Activated CD8-positive, alpha-beta memory T cell treated with anti-CD3 and anti-CD28 coated beads, Interleukin-2, amount 10 ng/mL, durations not matched to agents 7 days and 5 days (primary cell): ENCODE measurements at places on chromosomes 2 and 18. TPM values are rescaled to one million over a fixed set of nuclear protein-coding genes. Genes with fewer than 3 reads are reported as not detected.

DNA sequence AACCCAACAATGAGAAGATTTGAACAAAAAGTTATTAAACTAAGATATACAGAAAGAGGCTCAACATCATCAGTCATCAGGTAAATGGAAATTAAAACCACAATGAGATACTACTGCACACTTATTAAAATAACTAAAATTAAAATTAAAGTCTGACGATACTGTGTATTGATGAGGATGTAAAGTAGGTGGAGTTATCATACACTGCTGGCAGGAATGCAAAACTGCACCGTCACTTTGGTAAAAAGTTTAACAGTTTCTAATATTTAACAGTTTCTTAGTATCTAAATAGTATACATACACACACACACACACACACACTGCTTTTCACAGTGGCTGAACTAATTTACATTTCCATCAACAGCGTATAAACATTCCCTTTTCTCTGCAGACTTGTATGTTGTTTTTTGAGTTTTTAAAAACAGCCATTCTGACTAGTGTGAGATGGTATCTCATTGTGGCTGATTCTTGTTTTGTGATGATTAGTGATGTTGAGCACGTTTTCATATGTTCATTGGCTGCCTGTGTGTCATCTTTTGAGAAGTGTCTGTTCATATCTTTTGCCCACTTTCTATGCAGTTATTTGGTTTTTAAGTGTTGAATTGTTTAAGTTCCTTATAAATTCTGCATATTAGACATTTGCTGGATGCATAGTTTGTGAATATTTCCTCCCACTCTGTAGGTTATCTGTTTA is 726.9 kb upstream of the CHAC2 start:
- H3K27ac ChIP-seq: no peak overlapping the region
- no peak overlapping the region for H3K4me3 ChIP-seq
- DNase-seq: no peak

DNA sequence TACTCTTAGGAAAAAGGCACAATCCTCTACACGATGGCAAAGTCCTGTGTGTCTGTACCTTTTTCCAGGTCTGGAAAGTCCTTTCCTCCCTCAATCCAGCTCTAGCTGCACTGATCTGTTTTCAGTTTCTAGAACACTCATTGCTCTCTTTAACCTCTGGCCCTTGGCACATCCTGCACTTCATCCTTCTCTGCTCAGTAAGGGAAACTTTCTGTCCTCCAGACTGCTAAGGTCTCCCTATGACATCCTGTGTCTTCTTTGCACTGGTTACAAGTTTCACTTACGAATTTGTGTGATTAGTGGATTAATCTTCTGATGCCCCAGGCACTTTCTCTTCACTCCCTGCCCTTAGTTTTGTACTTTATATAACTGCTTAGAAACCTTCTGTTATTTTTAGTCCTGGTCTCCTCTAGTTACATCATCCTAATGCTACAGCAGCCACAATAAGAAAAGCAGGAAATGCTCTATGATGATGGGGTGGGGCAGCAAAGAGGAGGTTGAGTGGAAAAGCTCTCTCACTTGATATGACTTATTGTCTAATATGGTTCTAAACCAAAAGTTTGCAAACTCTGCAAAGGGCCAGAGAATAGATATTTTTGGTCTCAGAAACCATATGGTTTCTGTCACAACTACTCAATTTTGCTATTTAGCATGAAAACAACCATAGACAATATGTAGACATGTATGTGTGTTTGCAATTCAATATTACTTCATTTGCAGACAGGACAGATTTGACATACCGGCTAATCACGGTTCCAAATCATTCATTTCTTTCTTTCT is 568.2 kb downstream of the THSD7B start:
- H3K4me3 ChIP-seq: no peak overlapping the region
- H3K27ac ChIP-seq: no peak overlapping the region
- H3K36me3 ChIP-seq: no peaks in the 10 kb centered on the region
- no peaks in the 10 kb centered on the region for H3K4me1 ChIP-seq

DNA sequence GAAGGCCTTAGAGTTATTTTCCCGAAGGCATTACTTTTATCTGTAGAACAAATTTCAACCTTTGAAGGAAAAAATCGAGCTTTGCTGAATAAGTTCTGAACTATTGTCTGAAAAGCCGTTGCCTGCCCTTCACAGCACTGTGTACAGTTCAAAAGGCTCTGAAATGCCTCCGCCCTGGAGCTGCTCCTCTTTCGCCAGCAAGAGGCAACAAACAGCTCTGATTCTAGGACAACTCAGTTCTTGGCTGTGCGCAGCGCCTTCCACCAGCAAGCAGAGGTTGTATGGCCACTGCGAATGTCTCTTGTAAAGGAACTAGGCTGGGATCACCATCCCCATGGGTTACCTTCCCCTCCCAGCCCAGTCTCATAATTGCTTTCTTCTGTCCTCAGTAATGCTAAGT is 308.5 kb downstream of the GBX2 start:
- H3K4me3 ChIP-seq: no peak overlapping the region
- H3K36me3 ChIP-seq: no peaks in the 10 kb centered on the region
- DNase-seq: no peak
- H3K4me1 ChIP-seq: no peaks in the 10 kb centered on the region

- H3K27ac ChIP-seq: no peak overlapping the region
- H3K27me3 ChIP-seq: peaks cover 33% of the 10 kb centered on the region
- no peak for DNase-seq
- H3K4me3 ChIP-seq: no peak overlapping the region
- peaks cover 3% of the 10 kb centered on the region for H3K4me1 ChIP-seq
Measured at GRCh38 chr2:171675810-171676345, 11.4 kb upstream of the DYNC1I2 start.

GRCh38 chr2:209387389-209387788 is 36.5 kb upstream of the MAP2 start:
- no peaks in the 10 kb centered on the region for H3K27me3 ChIP-seq
- DNase-seq: no peak
- no peaks in the 10 kb centered on the region for H3K36me3 ChIP-seq
- H3K27ac ChIP-seq: no peak overlapping the region
- H3K4me1 ChIP-seq: no peaks in the 10 kb centered on the region

- H3K4me1 ChIP-seq: no peaks in the 10 kb centered on the region
- no peak for DNase-seq
- no peak within 1 kb of the TSS for H3K4me3 ChIP-seq
- peaks cover 13% of the 10 kb centered on the region for H3K27me3 ChIP-seq
- no peak within 1 kb of the TSS for H3K27ac ChIP-seq
- no peaks in the 10 kb centered on the region for H3K36me3 ChIP-seq
Measured at GRCh38 chr18:63887424-63887823, at the start of gene SERPINB2. TSS of gene SERPINB2 (plus strand) at chr18:63887705. CDS start at chr18:63891445, 3,740 bp downstream.

- no peaks in the 10 kb centered on the region for H3K36me3 ChIP-seq
- H3K27me3 ChIP-seq: no peaks in the 10 kb centered on the region
- no peak overlapping the region for H3K4me3 ChIP-seq
- H3K27ac ChIP-seq: no peak overlapping the region
- no peaks in the 10 kb centered on the region for H3K4me1 ChIP-seq
- no peak for DNase-seq
Measured at GRCh38 chr2:211513446-211513845, 957.0 kb downstream of the CPS1 start.

DNA sequence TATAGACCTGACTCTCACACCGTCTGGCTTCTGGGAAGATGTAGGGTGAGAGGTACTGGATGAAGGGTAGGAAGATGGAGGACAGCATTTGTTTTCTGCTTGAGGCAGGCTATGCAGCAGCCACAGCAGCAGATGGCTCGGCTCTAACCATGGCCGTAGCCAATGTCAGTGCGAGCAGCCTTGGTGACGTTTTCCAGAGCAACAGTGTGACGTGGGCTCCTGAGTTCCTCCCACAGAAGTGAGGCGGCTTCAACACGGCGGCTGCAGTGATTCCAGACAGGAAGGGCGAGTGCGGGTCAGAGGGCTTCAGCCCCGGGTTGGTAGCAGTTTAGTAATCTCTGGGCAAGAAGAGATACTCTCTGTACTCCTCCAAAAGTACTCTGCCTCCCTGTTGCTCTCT is 133.0 kb upstream of the MYT1L start:
- no peaks in the 10 kb centered on the region for H3K27me3 ChIP-seq
- H3K36me3 ChIP-seq: no peaks in the 10 kb centered on the region

GRCh38 chr2:118969734-118970395 is 27.9 kb downstream of the MARCO start:
- no peak overlapping the region for H3K4me3 ChIP-seq
- H3K27me3 ChIP-seq: no peaks in the 10 kb centered on the region
- H3K4me1 ChIP-seq: no peaks in the 10 kb centered on the region
- no peak for DNase-seq
- H3K27ac ChIP-seq: no peak overlapping the region
- H3K36me3 ChIP-seq: no peaks in the 10 kb centered on the region

GRCh38 chr2:231393149-231394131 is 2.1 kb upstream of the B3GNT7 start:
- peak overlapping the region; percentile 97 for H3K27ac ChIP-seq
- peaks cover 33% of the 10 kb centered on the region for H3K4me1 ChIP-seq
- peaks cover 2% of the 10 kb centered on the region for H3K36me3 ChIP-seq
- DNase-seq: peak; percentile 82
- H3K27me3 ChIP-seq: peaks cover 21% of the 10 kb centered on the region

GRCh38 chr18:70382017-70382416 is 93.2 kb downstream of the SOCS6 start:
- no peaks in the 10 kb centered on the region for H3K36me3 ChIP-seq
- no peak overlapping the region for H3K4me3 ChIP-seq
- no peak overlapping the region for H3K27ac ChIP-seq
- no peak for DNase-seq
- peaks cover 5% of the 10 kb centered on the region for H3K4me1 ChIP-seq
- no peaks in the 10 kb centered on the region for H3K27me3 ChIP-seq

DNA sequence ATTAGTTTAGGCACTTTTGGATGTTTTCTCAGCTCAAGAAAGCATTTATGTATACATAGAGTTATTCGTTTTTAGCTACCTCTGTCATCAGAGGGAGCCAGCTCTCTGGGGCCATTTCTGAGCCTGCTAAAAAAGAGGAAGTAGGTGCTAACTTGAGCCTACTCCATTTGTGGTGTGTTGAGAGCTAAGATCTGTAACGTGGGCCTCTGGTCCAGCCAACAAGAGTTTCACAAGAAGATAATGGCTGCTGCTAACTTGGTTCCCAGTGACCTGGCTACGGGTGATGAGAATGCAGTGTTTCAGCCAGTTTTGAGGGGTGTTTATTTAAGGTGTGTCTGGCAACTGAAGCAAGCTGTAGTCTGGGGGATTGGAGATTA is 182.5 kb downstream of the PRKCE start:
- no peak overlapping the region for H3K4me3 ChIP-seq
- no peak for DNase-seq
- H3K4me1 ChIP-seq: peaks cover 22% of the 10 kb centered on the region
- H3K27ac ChIP-seq: peak overlapping the region; percentile 44

- peaks cover 62% of the 10 kb centered on the region for H3K27me3 ChIP-seq
- H3K4me1 ChIP-seq: peaks cover 12% of the 10 kb centered on the region
- H3K36me3 ChIP-seq: no peaks in the 10 kb centered on the region
- DNase-seq: no peak
- no peak overlapping the region for H3K27ac ChIP-seq
- peak overlapping the region; percentile 36 for H3K4me3 ChIP-seq
Measured at GRCh38 chr2:88450925-88451810, 1.3 kb downstream of the FOXI3 start.

DNA sequence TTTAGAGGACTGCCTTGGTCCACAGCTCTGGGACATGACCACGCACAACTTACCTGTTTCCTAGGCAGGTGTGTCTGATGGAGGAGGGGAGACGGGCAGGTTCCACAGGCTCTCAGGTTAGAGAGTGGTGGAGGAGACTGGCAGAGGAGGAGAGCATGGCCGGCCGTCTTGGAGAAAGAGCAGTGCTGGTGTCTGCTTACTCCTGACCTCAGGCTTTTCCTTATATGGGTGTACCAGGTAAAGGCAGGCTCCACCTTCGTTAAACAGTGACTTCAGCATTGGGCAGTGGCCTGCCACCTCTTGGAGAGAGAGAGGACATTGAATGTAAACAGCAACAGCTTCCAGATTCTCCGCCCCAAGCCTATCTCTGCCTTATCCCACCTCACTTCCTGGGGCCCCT is at the start of gene CAPN13:
TSS of gene CAPN13 (minus strand) at position 198 of the 400 bp plus-strand sequence. CDS start 20,121 bp downstream, outside the sequence.
- H3K27me3 ChIP-seq: peaks cover 3% of the 10 kb centered on the region
- no peaks in the 10 kb centered on the region for H3K4me1 ChIP-seq
- no peak within 1 kb of the TSS for H3K27ac ChIP-seq
- H3K4me3 ChIP-seq: no peak within 1 kb of the TSS
- H3K36me3 ChIP-seq: no peaks in the 10 kb centered on the region
- DNase-seq: no peak

- H3K4me3 ChIP-seq: no peak overlapping the region
- H3K4me1 ChIP-seq: no peaks in the 10 kb centered on the region
- H3K27ac ChIP-seq: no peak overlapping the region
- no peak for DNase-seq
- peaks cover 8% of the 10 kb centered on the region for H3K27me3 ChIP-seq
Measured at GRCh38 chr18:35430721-35431373, 53.7 kb upstream of the ZNF396 start.

The SERPINB2 gene
- total RNA-seq: not detected

The RDH14 gene
- total RNA-seq: 16.6 TPM

The PECR gene
- total RNA-seq: 31.9 TPM

The PROM2 gene
- total RNA-seq: not detected

The MSTN gene
- not detected for total RNA-seq

The HNRNPA3 gene
- total RNA-seq: 320 TPM

The IL1F10 gene
- total RNA-seq: not detected
